ENCODE measurements at places on chromosomes 12 and 14.

GRCh38 chr14:96792591-96792990, 4.6 kb upstream of the VRK1 start:
- no peak for DNase-seq

- peak; percentile 71 for DNase-seq
These were observed 23.1 kb upstream of the LRTM2 start for GRCh38 chr12:1797011-1797901.

GRCh38 chr12:117498880-117499279, 137.5 kb upstream of the NOS1 start:
- DNase-seq: no peak

- DNase-seq: no peak
These were observed 10.0 kb downstream of the NIN start for GRCh38 chr14:50820786-50821509.

GRCh38 chr12:95802482-95803270, 12.1 kb upstream of the NTN4 start:
- no peak for DNase-seq

DNA sequence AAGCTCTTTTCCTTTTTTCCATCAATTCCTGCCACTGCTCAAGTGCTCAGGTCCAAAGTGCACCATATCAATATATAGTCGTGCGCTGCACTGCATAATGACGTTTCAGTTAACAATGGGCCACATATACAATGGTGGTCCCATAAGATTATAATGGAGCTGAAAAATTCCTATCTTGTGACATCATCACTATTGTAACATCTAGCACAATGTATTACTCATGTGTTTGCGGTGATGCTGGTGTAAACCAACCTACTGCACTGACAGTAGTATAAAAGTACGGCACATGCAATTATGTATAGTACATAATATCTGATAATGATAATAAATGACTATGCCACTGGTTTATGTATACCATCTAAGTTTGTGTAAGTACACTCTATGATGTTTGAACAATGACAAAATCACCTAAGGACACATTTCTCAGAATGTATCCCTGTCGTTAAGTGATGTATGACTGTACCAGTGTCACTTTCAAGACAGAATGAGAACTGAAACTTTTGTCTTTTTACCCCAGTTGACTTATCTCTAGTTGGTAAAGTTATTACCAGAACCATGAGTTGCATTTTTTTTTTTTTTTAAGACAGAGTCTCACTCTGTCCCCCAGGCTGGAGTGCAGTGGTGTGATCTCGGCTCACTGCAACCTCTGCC, 53.7 kb upstream of the INSM2 start:
- no peak for DNase-seq

- DNase-seq: no peak
These were observed 14.8 kb upstream of the GABARAPL1 start for GRCh38 chr12:10197879-10198278.

DNA sequence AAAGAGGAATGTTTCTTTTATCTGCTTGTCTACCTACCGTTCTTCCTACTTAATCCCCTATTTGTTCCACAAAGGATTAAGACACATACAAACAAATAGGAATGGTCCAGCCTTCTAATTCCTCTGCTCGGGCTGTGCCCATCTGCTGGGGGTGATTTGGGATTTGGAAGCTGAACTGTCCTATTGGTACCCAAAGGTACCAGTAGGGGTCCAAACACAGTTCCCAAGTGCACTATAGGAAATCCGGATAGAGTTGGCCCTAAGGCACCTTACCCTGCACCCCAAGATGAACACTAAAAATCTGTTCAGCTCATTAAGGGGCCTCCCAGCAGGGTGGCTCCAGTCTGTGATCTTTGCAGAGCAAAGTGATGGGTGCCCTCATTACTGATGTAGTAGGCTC, 566.9 kb downstream of the NRXN3 start:
- no peak for DNase-seq

GRCh38 chr12:12654691-12655460, 41.1 kb downstream of the GPR19 start:
- DNase-seq: no peak

DNA sequence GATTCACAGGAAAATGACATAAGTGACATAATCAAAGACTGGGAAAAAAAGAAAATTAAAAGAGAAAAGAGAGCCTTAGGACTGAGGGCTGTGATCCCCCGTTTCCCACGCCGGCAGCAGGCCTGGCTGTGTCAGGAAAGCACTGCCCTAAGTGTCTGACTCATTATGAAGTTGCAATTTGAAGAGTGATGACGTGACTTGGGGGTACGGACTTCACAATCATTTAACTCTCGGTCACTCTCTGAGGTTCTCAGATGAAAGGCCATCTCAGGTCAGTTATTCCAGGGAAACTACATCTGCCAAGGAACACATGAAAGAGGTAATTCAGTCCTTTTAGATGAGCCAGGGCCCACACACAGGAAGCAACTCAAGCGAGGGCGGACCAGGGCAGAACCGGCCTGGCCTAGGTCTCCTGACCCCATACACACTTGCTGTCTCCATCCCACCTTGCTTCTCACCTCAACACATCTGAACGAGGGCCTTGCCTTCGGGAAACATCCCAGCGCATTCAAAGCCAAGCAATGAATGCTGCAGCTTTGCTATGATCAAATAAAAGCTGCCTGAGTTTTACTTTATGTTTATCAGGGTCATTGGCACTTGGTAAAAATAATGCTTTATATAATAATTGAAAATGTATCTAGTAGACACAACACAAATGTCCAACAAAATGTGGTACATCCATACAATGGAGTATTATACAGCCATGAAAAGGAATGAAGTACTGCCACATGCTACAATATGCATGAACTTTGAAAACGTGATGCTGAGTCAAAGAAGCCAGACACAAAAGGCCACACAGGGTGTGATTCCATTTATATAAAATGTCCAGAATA, 2.7 kb downstream of the SSH1 start:
- DNase-seq: peak; percentile 31

- no peak for DNase-seq
These were observed 115.6 kb downstream of the LRIG3 start for GRCh38 chr12:58804749-58805148.

All from bone marrow (tissue), 2 donors.